ENCODE measurements at places on chromosomes 5 and 9.

DNA sequence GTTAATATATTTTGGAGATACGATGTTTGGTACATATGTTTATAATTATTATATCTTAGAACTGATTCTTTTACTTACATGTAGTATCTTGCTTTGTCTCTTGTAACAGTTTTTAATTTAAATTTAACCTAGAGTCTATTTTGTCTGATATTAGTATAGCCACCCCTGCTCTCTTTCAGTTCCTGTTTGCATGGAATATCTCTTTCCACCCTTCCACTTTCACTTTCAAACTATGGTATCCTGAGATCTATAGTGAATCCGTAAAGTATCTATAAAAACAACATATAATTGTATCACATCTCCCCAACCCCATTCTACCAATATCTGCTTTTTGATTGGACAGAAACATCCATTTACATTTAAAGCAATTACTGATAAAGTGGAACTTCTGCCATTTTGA, 7.2 kb downstream of the IRGM start:
- no peak for DNase-seq

DNA sequence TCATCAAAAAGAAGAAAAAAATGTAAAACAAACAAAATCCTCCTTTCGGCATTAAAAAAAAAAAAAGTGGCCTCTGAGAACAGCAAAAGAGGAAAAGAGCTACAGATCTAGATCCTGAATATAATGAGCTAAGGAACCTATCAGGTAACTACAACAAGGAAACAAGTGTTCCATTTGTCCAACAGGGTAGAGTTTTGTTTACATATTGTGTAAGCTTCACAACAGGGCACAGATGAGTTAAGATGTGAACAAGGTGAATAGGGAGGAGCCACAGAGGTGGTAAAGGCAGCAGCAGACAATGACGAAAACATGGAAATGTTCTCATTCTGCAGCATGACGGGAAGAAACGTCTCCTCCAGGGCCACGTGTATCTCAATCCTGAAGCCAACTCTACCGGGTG, 14.4 kb downstream of the ELP1 start:
- no peak for DNase-seq

DNA sequence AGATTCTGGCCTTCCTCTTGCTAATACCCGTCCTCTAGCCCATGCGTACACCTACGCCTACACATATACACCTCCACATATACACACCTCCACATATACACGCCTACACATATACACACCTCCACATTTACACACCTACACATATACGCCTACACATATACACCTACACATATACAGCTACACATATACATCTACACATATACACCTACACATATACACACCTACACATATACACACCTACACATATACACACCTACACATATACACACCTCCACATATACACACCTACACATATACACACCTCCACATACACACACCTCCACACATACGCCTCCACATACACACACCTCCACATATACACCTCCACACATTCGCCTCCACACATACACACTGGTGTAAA, 27.2 kb downstream of the AK3 start:
- DNase-seq, result peak; percentile 8

GRCh38 chr5:116090302-116090701, 5.5 kb downstream of the COMMD10 start:
- DNase-seq, result no peak

GRCh38 chr5:169289520-169289919, 11.4 kb downstream of the SLIT3 start:
- no peak for DNase-seq

GRCh38 chr5:56839062-56839461, 23.7 kb downstream of the MAP3K1 start:
- no peak for DNase-seq

GRCh38 chr9:13023498-13023897, 248.7 kb downstream of the LURAP1L start:
- DNase-seq, result no peak

- no peak for DNase-seq
Observed at GRCh38 chr9:134469041-134469875, 143.0 kb downstream of the RXRA start.

DNA sequence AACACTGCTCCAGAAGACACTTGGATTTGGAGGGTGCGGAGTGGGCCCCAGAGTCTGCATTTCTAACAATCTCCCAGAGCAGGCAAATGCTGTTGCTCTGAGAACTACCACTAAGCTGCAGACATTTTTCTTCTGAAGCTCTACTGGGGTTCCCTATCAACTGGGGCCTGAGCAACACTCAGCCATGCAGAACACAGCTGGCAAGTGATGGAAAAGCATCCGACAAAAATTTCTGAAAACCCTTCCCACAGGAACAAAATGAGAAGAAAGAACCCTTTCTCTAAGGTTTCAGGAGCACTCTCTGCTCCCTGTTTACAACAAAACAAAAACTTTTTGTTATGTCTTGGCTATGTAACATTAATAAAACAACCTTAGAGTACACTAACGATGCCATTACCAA, 516.9 kb downstream of the CTNND2 start:
- DNase-seq, result no peak

GRCh38 chr5:137209232-137209809, 289.8 kb downstream of the SPOCK1 start:
- DNase-seq, result no peak

GRCh38 chr9:121985792-121986494, 107.2 kb downstream of the TTLL11 start:
- no peak for DNase-seq

DNA sequence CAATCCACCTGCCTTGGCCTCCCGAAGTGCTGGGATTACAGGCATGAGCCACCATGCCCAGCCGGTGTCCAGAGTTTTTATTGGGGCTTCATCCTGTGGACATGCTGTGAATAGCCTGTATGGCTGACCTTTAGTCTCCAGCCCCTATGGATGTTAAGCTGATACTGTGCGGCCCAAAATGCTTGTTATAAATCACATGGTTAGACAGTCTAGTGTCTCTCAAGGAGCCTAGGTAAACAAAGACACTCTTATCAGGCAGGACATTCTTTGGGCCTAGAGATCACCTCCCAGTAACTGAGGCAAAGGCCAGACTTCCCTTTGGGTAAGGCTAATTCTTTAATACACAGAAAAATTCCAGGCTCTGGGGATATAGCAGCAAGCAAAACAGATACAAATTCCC, 22.0 kb upstream of the SLC46A2 start:
- DNase-seq, result no peak

DNA sequence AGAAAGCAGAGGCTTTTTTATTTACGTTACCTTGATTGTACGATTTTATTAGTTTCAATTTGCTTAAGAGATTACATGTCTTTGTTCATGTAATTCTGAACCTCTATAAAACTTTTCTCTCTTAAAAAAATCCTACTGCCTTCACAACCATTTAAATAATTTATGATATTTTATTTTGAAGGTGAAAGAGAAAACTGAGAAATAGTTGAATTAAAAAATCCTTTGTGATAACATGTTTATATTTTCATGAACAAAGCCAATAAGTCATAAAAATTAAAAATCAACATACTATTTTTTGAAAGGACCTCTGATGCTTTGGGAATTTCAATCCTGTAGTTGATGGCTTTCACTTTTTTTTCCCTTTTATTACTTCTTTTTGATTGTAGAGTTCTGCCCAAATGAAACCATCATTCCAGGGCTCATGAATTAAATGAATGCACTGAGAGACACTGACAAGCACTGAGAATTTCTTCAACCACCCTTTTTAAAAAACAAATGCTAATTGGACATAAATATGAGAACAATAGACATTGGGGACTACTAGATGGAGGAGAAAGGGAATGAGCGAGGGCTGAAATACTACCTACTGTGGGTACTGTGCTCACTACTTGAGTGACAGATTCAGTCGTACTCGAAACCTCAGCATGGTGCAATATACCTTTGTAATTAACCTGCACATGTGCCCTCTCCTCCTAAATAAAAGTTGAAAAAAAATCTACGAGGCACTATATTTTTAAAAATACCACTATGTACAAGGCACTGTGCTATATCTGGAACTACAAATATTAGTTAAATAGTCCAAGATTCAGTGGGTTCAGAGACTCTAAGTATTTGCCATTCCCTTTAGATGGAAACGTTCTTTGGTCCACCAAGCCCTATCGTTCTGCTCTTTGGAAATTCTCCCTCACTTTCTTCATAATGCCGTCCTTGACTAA, 5.9 kb downstream of the CDKN2A start:
- no peak for DNase-seq

GRCh38 chr9:115164511-115164974, 46.6 kb upstream of the TNC start:
- DNase-seq, result no peak

DNA sequence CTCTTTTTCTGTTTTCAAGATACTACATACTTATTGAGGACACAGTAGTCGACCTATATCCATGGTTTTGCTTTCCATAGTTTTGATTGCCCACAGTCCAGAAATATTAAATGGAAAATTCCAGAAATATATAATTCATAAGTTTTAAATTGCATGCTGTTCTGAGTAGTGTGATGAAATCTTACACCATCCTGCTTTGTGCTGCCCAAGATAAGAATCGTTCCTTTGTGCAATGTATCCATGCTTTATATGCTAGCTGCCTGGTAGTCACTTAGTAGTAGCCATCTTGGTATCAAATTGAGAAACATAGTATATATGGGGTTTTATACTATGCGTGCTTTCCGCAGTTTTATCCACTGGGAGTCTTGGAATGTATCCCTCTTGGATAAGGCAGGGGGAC, 59.0 kb downstream of the CWC27 start:
- no peak for DNase-seq

DNA sequence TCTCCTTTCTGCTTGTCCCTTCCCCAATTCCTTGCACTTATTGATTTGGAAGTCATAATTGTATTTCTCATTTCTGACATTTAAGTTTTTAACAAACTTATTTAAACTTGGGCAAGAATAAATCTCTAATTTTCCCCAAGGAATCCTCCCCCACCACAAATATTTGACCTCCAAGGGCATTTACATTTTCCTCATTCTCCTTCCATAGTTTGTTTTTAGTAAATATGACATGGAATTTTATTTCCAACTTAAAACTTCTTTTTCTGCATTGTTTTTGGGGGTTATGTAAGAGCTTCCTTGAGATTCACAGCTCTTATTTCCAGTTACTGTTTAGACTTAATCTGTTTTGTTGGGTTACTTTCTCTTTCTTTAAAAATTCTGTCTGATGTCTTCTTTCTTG, 64.9 kb downstream of the ZNF618 start:
- DNase-seq, result no peak
